HL-60 (cell line): ENCODE measurements at places on chromosomes 16 and 17.

DNA sequence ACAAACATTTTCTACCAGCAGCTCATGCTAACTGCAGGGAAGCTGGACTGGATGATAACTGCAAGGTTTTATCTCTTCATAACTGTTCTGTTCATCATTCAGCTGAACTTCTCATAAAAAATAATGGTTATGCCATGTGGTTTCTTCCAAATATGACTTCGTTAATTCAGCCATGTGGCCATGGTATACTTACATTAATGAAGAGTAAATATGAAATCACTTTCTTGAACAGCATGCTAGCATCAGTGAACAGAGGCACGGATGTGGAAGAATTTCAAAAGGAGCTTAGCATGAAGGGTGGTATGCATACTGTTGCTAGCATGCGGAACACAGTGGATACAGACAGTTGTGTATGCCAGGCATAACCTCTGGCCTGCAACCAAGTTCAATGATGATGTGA is 1417.0 kb upstream of the CDH8 start:
- no peak for DNase-seq

GRCh38 chr17:6473128-6473767 is 29.0 kb downstream of the PIMREG start:
- DNase-seq = peak; percentile 36

DNA sequence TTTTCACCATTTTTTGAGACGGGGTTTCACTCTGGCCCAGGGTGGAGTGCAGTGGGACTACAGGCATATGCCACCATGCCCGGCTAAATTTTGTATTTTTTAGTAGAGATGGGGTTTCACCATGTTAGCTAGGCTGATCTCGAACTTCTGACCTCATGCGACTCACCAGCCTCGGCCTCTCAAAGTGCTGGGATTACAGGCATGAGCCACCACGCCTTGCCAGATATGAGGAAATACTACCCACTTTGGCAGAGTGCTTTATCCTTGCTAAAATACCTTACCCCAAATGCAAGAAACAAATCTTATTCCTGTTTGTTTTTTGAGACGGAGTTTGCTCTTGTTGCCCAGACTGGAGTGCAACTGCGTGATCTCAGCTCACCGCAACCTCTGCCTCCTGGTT is 62.9 kb upstream of the MGAT5B start:
- DNase-seq = no peak

GRCh38 chr17:81842725-81843504 is 8.1 kb upstream of the PPP1R27 start:
- DNase-seq = peak; percentile 66

DNA sequence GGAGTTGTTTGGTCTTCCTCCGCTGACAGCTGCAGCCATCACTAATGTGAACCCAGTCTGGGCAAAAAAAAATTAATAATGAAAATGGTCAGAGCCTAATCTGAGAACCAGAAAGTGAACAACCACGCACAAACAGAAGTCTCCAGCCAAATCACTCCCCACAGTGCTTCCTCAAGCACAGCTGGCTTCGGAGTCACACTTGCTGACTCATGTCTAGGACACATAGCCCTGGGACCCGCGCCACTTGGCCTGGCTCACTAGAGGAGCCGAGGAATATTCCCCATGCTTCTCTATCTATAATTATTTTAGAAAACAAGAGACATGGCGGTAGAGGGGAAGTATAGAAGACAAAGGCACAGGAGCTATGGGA is 109.1 kb downstream of the ZFHX3 start:
- no peak for DNase-seq
